MCF 10A (cell line): ENCODE measurements at places on chromosomes 11 and 22. TPM values are rescaled to one million over a fixed set of nuclear protein-coding genes. Genes with fewer than 3 reads are reported as not detected.

GRCh38 chr22:43066844-43067385 lies 22.3 kb downstream of the TTLL1 start:
- DNase-seq = peak; percentile 89

GRCh38 chr11:112770487-112770886 lies 190.7 kb upstream of the NCAM1 start:
- DNase-seq = no peak

- no peak for DNase-seq
Measured at GRCh38 chr11:44437122-44437521, 127.2 kb upstream of the ALX4 start.

DNA sequence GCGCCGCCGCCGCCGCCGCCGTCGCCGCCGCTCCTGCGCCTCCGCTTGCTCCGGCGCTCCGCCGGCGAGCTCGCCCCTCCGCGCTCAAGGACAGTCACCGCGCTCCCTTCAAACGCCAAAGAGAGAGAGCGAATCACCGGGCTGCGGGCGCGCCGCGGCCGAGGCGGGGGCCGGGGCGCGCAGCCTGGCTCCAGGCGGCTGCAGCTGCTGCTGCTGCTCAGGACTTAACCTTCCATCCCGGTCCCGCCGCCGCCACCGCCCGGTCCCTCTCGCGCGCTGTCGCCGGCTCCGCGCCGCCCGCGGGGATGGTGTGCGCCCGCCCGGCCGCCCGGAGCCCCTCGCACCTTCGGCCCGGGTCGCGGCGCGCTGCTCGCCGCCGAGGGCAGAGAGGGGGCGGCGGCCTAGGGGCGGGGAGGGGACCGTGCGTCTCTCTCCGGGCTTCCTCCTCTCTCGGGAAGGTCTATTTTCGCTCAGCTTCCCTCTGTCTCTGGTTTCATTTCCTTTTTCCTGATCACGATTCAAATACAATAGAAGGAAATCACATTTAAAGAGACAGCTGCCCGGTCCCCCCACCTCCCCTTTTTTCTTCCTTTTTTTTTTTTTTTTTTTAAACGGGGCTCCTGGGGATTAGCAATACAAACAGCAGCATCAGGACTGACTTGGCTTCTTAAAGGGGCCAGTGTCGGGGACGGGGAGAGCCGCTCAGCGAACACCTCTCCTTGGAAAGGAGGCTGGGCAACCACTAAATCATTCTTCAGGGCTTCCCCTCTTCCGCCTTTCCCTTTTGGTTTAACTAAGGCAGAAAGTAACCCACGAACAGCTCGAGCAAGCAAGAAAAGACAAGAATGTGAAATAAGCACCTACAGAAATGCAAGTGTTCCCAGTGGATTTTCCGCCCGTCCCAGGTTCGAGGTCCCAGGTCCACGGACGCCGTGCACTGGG lies 22.1 kb downstream of the LMO2 start:
- peak; percentile 33 for DNase-seq

GAS2 gene
- 1.4 TPM in 2 replicates for total RNA-seq

DNA sequence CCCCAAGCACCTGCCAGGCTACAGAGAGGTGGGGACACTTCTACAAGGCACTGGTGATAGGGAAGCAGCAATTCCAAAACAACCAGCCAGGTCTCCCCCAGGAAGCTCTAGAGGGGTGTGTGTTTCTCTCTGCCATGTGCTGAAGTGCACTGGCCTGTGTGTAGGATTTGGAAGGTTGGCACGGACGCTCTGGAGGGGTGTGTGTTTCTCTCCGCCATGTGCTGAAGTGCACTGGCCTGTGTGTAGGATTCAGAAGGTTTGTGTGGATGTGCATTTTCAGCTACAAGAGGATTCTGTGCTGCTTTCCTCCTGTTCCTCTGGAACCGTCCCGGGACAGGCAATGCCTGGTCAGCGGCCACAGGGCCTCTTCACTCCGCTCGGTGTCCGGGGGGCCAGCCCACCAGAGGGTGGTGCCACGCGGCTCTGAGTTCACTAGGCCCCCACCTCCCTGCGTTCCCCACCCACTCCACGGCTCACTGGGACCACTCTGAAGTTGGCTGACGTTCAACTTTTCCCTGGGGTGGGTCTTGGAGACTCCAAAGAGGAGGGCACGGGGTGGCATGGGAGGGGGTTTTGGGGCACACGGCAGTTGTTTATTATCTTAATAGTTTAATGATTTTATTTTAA lies 552.8 kb downstream of the BRD1 start:
- no peak for DNase-seq

- DNase-seq = no peak
Measured at GRCh38 chr11:61895046-61895717, 3.8 kb upstream of the FADS3 start.

OR6T1 gene
- total RNA-seq = not detected in 2 replicates

DNA sequence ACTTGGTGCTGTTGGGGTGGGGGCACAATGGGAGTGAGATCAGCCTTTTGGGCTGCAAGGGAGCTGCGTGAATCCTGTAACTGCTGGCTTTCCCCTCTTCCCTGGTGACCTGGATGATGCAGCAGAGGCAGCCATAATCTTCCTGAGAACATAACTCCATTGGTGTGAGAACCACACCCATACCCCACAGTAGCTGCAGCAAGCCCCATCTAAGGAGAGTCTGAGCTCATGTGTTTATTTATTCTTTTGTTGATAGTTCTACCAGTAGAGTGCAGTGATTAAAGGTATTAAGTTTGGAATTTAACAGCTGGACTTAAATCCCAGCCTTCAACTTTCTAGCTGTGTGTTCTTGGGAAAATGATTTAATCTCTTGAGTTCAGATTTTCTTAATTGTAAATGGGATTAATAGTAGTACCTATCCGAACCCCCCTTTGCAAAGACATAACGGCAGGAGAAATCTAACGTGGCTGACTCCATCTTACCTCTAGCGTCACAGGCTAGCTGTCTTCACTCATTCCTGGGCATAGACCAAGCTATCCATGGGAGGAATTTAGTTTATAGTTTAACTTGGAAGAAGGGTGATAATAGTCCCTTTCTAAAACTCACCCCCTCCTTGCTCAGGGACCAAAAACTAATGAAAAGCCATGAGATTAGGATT lies 385.0 kb upstream of the DDI1 start:
- no peak for DNase-seq
